ENCODE measurements at places on chromosomes 5 and 9.

DNA sequence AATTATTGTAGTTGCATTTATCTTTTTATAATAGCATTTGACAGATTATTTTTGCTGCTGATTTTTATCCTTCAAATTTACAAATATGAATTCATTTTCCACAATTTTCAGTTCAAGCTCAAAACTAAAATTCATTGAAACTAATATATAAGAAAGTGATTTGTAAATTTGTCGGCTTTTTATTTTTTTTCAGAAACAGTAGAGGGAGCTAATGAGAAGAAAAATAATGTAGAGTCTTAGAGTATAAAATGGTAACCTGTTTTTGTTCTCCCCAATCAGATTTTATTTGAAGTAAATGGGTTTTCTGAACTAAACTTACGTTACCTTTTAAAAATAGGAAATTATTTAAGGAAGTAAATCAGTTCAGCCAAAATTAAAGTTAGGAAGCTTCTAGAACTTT is 19.2 kb downstream of the PRRC1 start:
- no peak for DNase-seq

- DNase-seq: no peak
Observed at GRCh38 chr5:162190-162564, 29.1 kb upstream of the LRRC14B start.

- no peak for DNase-seq
Observed at GRCh38 chr9:134404376-134405358, 78.4 kb downstream of the RXRA start.

DNA sequence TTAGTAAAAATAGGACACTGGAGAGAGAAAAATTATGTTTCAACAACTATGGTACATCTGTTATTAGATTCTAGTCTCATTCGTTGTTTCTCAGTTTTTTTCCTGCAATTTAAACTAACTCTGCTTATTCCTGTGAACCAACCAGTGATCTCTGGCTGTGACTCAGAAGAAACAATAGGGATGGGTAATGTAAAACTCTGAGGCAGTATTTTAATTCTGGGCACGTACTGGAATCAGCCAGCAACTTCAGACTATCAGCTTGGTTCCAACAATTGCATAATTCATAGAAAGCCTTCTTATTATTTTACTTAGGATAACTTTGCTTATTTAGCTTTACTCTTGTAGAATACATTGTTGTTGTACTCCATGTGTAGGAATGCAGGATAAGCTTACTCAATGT is 28.8 kb downstream of the MLLT3 start:
- no peak for DNase-seq

GRCh38 chr5:39716532-39717028 is 291.8 kb upstream of the DAB2 start:
- DNase-seq: peak; percentile 86

DNA sequence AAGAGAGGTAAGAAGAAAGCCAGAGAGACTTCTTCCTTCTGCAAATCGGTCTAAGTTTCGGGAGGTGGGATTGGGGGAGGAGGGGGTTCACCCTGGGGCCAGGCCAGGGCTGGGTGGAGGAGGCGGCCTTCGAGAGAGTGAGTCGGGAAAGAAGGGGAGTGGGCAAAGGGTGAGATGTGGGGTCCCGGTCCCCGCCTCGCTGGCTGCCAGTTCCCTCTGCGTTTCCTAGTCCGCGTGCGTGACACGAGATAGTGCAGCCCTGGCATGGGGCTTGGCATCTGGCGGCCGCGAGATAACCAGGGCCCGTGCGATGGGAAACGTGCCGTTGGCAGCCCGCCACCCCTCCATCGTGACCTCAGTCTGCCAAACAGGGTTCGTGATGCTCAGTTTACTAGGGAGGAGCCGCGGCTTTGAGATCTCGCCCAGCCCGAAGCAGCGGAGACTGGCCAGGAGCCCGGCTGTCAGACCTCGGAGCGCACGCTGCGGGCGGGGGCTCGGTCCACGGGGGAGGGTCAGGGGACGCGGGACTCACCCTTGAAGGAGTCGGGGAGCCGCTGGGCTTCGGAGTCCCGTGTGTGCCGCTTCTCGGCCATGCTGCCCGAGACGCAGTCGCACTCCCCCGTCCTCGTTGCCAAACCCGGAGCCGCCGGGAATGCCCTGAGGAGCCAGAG is at the start of gene STOM:
TSS of gene STOM (minus strand) at position 656 of the 671 bp plus-strand sequence. CDS start at position 593, 63 bp downstream.
- DNase-seq: no peak

DNA sequence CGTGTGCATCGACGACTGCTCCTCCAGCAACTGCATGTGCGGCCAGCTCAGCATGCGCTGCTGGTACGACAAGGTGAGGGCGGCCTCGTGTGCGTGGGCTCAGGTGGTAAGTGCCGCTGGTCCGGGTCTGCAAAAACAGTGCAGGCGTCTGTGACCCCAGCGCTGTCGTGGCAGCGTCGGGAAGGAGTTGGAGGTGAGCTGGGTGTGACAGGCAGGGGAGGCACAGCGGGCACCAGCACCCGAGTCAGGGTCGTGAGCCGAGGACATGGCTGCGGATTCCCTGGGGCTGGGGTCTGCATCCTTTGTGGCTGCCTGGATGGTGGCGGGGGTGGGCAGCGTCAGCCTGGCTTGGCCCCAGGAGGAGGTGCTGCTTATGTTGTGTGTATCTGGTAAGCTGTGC is 63.1 kb upstream of the CACNA1B start:
- DNase-seq: no peak

- no peak for DNase-seq
Observed at GRCh38 chr9:35711501-35712428, 20.2 kb downstream of the TLN1 start.

DNA sequence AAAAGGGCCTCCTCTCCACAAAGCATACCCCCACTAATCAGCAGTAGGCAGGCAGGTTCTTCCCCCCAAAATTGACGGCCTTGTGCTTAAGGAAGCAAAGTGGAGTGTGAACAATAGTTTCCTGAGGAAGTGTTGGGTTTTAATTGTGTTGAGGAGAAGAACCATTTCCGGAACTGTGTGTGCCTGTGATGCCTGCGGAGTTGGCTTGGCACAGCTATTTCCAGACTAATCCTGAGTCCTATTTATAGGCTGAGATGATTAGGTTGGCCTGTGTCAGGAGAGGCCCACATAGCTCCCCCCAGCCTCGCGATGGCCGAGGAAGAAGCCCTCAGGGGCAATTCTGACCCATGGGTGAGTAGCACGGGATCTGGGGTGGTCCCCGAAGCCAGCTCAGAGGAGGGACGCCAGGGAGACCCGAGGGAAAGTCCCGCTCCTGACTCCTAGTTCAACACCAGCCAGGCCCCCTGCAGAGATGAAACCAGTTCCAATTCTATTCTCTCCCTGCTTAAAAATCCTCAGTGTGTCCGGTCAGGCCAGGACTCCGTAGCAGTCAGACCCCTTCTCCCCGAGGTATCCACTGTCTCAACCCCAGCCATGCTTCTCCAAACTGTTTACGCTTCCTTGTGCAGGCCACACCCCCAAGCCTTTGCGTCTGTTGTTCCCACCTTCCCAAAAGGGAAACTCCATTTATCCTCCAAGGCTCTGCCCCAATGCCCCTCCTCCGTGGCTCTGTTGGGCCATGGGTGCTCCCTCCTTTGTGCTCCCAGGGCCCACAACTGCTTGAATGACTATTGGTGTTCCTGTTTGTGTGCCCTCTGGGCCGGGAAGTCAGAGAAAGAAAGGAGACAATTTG is 18.1 kb downstream of the GSN start:
- no peak for DNase-seq

DNA sequence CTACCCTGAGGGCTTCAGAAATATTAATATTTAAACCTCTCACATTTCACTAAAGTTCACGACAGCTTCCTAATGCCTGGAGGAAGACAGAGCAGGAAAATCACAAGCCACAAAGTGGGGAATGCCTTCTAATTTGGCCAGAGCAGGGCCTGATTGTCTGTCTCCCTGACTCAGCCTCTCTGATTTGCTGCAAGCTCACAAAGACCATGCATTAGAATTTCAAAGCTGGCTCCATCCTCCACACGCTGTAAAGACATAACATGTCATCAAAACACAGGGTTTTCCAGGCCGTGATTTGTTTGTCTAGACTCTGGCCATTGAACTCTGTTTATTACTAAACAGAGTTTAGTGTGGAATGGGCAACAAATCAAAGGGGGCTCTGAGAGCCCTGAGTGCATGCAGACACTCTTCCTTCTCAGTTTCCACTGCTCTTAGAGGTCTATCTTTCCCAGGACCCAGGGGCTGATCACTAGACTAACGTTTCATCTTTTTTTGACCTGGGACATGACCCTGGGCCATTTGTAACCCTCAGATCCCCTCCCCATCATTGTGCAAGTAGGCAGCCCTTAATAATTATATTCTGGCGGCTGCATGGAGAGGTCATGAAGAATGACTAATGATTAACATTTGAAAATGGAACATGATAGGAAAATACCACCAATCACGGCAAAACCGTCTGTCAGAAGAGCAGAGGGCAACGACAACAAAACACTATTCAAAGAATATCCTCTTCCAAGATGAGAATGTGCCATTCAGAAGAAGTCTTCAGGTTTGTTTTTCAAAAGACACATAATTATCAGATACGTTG is 140.2 kb downstream of the ENC1 start:
- DNase-seq: no peak

GRCh38 chr9:17509151-17509550 is 69.7 kb upstream of the SH3GL2 start:
- no peak for DNase-seq

- DNase-seq: no peak
Observed at GRCh38 chr9:17600962-17601593, 22.2 kb downstream of the SH3GL2 start.

DNA sequence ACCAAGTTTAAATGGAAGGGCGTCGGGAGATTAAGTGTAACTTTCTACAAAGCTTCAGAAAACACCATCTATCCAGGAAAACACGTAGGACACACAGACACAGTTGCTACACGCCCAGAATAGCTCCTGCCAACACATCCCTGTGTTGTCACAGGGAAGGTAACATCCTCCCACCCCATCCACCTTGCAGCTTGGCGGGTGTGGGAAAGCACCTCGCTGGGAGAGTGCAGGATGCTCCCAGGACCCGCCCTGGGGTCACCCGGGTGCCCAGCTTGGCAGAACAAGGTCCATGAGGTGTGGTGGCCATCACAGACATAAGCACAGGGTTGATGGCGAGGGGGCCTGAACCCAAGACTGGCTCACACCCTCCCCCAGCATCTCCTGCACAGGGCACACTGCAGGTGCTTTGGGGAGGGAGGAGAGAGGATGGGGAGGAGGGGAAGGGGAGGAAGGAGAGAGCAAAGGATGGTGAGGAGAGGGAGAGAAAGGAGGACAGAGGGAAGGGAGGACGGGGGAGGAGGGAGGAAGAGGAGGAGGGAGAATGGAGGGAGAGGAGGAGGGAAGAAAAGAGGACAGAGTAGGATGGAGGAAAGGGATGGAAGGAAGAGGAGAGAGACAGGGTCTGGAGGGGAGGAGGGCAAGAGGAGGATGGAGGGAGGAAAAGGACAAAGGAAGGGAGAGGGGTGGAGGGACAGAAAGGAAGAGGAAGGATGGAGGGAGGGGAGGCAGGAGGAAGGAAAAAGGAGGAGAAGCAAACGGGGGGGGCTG is 37.2 kb downstream of the GOLM1 start:
- no peak for DNase-seq

DNA sequence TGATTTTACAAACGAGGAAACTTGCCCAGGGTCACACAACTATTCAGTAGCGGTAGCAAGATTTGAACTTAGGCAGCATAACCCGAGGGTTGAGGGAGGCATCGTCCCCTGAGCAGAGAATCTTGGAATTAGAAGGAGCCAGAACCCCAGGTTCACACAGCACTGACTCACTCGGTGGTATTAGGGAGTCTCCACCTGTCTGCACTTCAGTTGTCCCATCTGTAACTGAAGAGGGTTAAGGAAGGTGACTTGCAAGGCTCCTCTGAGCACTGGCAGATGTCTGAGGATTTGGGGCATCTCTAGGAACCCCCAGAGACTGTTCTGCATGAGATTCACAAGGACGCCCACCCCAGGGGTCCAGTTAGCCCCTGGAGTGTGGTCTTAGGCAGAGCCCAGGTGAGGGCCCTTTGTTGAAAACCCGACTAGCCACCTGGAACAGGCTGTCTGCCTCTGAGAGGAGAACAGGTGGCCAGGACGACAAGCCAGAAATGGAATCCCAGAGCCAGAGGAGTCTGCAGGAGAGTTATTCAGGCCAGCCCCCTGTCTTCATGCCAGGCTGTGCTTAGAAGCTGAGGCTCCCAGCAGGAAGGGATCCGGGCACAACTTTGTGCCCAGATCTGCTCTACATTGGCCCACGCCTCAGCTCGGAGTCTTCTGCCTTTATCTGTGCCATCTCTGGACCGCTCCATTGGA is 50.0 kb upstream of the ORM1 start:
- DNase-seq: no peak

GRCh38 chr9:76414661-76415060 is 20.4 kb upstream of the RFK start:
- DNase-seq: no peak

- no peak for DNase-seq
Observed at GRCh38 chr5:81632679-81633078, 118.2 kb downstream of the SSBP2 start.
